HFFc6 (cell line): ENCODE measurements at places on chromosomes 3 and 15. TPM values are rescaled to one million over a fixed set of nuclear protein-coding genes. Genes with fewer than 3 reads are reported as not detected.

The GPR156 gene
- total RNA-seq: 0.26 and 0.29 TPM in 2 replicates

The UCN2 gene
- total RNA-seq: 4.4 to 6.8 TPM (median 4.4 TPM) in 3 replicates

GRCh38 chr15:84981711-84982300, at the start of gene PDE8A:
TSS of gene PDE8A (plus strand) at chr15:84981856. CDS start at chr15:84982163, 307 bp downstream.
- peaks cover 48% of the 10 kb centered on the region for H3K4me1 ChIP-seq
- peak within 1 kb of the TSS; percentile 95 for H3K4me3 ChIP-seq

The SCN5A gene
- total RNA-seq: not detected in 3 replicates

The ACAN gene
- 0.16 TPM in 1 of 3 replicates, not detected in the others for total RNA-seq

- no peak overlapping the region for H3K27ac ChIP-seq
- DNase-seq: no peak
- no peaks in the 10 kb centered on the region for H3K27me3 ChIP-seq
- peaks cover 18% of the 10 kb centered on the region for H3K36me3 ChIP-seq
- H3K4me3 ChIP-seq: no peak overlapping the region
These were observed 169.1 kb downstream of the CDIN1 start for GRCh38 chr15:36748366-36749115.

DNA sequence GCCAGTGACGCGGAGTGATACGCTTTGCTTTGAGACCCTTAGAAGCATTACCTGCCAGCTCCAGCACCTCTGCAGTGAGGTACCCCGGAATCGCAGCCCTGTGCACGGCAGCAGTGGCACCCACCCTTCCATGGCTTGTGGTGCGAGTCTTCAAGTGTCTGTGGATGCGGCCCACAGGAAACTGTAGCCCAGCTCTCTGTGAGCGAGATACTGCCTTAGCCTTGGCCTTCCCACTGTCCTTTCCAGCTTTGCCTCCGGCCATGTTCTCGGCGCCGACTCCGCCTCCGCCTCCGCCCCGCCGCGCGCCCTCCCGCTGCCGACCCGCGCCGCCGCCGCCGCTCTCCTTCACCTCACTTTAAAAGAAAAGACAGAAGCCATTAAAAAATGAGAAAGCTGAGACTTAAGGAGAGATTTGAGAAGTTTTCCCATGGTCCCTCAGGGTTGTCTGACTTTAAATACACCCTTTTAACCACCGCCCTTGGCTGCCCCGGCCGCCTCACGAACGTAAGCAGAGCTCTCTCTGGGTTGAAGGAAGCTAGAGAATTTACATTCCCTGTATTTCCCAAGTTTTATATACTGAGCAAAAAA, 78.5 kb upstream of the FAM174B start:
- no peak overlapping the region for H3K27ac ChIP-seq
- no peaks in the 10 kb centered on the region for H3K36me3 ChIP-seq
- peak overlapping the region; percentile 83 for H3K4me3 ChIP-seq
- DNase-seq: no peak
- no peaks in the 10 kb centered on the region for H3K4me1 ChIP-seq
- H3K27me3 ChIP-seq: no peaks in the 10 kb centered on the region; the same call in none of the 2 replicates

- no peaks in the 10 kb centered on the region for H3K36me3 ChIP-seq
- DNase-seq: no peak
- no peak overlapping the region for H3K27ac ChIP-seq
- H3K4me1 ChIP-seq: no peaks in the 10 kb centered on the region
These were observed 942.8 kb upstream of the CFAP20DC start for GRCh38 chr3:59992578-59992977.

DNA sequence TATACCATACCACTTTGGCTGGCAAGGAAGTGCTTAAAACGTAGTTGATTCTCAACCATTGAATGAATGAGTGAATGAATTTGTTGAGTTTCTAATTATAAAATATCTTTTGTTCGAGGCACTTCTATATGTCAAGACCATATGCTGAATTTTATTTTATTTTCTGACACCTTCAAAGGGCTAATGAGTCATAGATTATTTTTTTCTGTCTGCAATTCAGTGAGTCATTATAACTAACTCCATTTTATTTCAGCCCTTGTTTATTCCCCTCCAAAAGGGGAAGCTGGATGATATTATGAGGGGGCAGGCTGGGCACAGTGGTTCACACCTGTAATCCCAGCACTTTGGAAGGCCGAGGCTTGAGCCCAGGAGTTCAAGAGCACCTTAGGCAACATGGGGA, 142.4 kb downstream of the P2RY1 start:
- no peak overlapping the region for H3K27ac ChIP-seq
- DNase-seq: no peak
- no peaks in the 10 kb centered on the region for H3K36me3 ChIP-seq
- no peaks in the 10 kb centered on the region for H3K27me3 ChIP-seq

DNA sequence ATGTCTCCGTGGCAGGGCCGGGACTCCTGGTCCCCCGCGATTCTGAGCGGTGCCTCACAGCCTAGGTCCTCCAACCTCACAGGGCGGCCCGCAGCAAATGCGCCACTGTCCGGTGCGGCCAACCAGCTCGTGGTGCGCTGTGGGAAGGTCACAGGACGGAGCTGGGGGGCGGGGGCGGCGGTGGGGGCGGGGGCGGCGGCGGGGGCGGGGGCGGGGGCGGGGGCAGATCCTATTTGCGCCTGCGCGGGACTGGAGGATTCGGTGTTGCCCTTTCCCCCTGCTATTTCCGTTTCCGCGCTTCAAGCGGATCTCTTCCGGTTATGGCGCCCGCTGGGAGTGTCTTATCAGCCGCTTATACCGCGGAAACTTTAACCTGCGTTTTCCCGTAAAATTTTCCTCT, 106.7 kb upstream of the SNRPN start:
- no peak overlapping the region for H3K27ac ChIP-seq
- no peaks in the 10 kb centered on the region for H3K36me3 ChIP-seq
- no peaks in the 10 kb centered on the region; the same call in 1 of the 2 replicates for H3K27me3 ChIP-seq
- H3K4me3 ChIP-seq: no peak overlapping the region
- peaks cover 6% of the 10 kb centered on the region; the same call in 1 of the 2 replicates for H3K4me1 ChIP-seq

The SPINK8 gene
- not detected in 3 replicates for total RNA-seq

- H3K27me3 ChIP-seq: no peaks in the 10 kb centered on the region
- no peak for DNase-seq
- H3K27ac ChIP-seq: no peak overlapping the region
- H3K4me1 ChIP-seq: peaks cover 45% of the 10 kb centered on the region
These were observed 65.7 kb downstream of the TMCC1 start for GRCh38 chr3:129827765-129828164.

The NOX5 gene
- 0.12 to 0.72 TPM (median 0.19 TPM) in 3 replicates for total RNA-seq

The SOX2 gene
- not detected in 3 replicates for total RNA-seq

DNA sequence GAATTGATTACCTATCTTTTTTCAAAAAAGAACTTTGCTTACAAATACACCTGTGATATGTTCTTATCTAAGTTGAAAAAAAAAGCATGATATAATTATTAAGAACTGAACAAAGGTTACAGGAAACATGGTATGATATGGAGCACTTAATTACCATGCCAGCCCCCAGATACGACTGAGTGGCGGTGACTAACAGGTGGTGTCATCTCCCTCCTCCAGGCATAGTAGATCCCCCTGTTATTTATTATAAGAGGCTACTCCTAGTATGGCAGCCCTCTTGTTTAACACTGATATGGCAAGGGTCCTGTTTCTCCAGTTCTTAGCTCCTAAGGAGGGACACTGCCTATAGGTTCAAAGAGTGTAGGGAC, 31.0 kb upstream of the TM4SF4 start:
- no peak for DNase-seq
- peak overlapping the region; percentile 89 for H3K27ac ChIP-seq
- H3K36me3 ChIP-seq: no peaks in the 10 kb centered on the region
- H3K27me3 ChIP-seq: no peaks in the 10 kb centered on the region
- peak overlapping the region; percentile 40 for H3K4me3 ChIP-seq

GRCh38 chr15:36557364-36557763, 22.1 kb upstream of the CDIN1 start:
- no peaks in the 10 kb centered on the region for H3K27me3 ChIP-seq
- no peaks in the 10 kb centered on the region for H3K4me1 ChIP-seq
- H3K4me3 ChIP-seq: no peak overlapping the region

GRCh38 chr3:178284181-178284580, 252.1 kb upstream of the KCNMB2 start:
- H3K27me3 ChIP-seq: no peaks in the 10 kb centered on the region
- H3K4me1 ChIP-seq: 0 out of 2 replicates have a peak, but pooled peaks cover under 1% of the 10 kb centered on the region
- peaks cover 15% of the 10 kb centered on the region for H3K36me3 ChIP-seq
- no peak overlapping the region for H3K4me3 ChIP-seq

DNA sequence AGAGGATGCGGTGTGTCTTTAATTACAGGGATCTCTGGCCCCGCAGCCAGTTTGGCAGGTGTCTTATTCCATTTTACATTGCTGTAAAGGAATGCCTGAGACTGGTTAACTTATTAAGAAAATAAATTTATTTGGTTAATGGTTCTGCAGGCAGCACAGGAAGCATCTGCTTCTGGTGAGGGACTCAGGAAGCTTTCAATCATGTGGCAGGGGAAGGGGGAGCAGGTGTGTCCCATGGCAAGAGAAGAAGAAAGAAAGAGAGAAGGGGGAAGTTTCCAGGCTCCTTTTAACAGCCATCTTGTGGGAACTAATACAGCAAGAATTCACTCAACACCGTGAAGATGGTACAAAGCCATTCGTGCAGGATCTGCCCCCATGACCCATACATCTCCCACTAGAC, 128.0 kb upstream of the CRBN start:
- H3K4me3 ChIP-seq: no peak overlapping the region
- no peaks in the 10 kb centered on the region; the same call in 1 of the 2 replicates for H3K36me3 ChIP-seq
- DNase-seq: no peak
- H3K4me1 ChIP-seq: no peaks in the 10 kb centered on the region
- H3K27ac ChIP-seq: no peak overlapping the region
- H3K27me3 ChIP-seq: no peaks in the 10 kb centered on the region; the same call in 1 of the 2 replicates

- peak; percentile 100 for DNase-seq
- H3K4me1 ChIP-seq: peaks cover 52% of the 10 kb centered on the region
- peaks cover 45% of the 10 kb centered on the region for H3K36me3 ChIP-seq
- peaks cover 2% of the 10 kb centered on the region for H3K27me3 ChIP-seq
These were observed at the start of gene ARRDC4 for GRCh38 chr15:97960364-97961066. TSS of gene ARRDC4 (plus strand) at chr15:97960703. CDS start at chr15:97960862, 159 bp downstream.

The IGSF10 gene
- 0.02 TPM in 1 of 3 replicates, not detected in the others for total RNA-seq

DNA sequence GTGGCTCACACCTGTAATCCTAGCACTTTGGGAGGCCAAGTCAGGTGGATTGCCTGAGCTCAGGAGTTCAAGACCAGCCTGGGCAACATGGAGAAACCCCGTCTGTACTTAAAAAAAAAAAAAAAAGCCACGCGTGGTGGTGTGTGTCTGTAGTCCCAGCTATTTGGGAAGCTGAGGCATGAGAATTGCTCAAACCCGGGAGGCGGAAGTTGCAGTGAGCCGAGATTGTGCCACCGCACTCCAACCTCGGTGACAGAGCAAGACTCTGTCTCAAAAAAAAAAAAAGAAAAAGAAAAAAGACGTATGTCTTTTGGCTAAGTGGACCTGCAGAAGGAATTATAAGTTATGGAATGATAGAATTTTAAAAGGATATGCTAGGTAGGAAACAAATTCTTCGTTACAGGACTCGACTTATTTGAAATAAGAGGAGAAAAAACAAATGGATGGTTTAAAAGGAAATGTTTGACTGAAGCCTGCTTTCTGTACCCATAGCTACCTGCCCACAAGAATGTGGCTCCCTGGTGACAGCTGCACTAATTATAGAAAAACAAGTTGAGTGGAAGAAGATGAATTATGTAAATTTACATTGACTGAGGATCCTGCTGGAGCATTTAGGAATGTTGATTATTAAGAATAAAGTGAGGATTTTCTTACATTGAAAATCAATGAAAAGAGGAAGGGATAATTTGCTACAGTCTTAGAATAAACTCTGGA, 36.0 kb upstream of the SKIL start:
- H3K27ac ChIP-seq: no peak overlapping the region
- no peak for DNase-seq
- H3K27me3 ChIP-seq: no peaks in the 10 kb centered on the region
- no peak overlapping the region for H3K4me3 ChIP-seq
- peaks cover 14% of the 10 kb centered on the region for H3K4me1 ChIP-seq

GRCh38 chr15:81209635-81210034, 13.0 kb downstream of the IL16 start:
- no peak for DNase-seq
- no peaks in the 10 kb centered on the region for H3K36me3 ChIP-seq
- H3K27ac ChIP-seq: no peak overlapping the region
- H3K27me3 ChIP-seq: peaks cover 6% of the 10 kb centered on the region
